ENCODE measurements at places on chromosomes 3 and 15. TPM values are rescaled to one million over a fixed set of nuclear protein-coding genes. Genes with fewer than 3 reads are reported as not detected.

SIDT1 gene
- polyA plus RNA-seq, result 0.32 TPM

CORO2B gene
- polyA plus RNA-seq, result 1.6 TPM

ZNF774 gene
- 2.1 TPM for polyA plus RNA-seq

SPATA12 gene
- polyA plus RNA-seq, result 0.91 TPM

EHD4 gene
- polyA plus RNA-seq, result 47.4 TPM

DNA sequence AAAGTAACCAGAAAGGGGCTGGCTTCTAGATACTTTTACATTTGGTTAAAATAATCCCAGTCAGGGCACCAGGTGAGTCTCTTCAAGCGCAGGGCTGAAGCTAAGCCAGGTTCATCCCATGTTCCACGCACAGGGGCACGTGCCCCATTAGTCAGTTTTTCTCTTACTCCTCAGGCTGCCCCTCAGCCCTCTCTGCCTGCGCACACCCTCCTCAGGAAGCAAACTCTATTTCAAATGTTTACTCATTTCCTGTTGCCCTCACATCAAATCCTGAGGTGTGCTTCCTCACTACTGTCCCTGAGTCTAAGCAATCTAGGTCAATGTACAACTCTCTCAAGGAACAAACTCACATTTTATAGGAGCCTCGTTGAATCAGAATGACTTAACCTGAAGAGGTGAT, 48.5 kb downstream of the THBS1 start:
- H3K27me3 ChIP-seq, result no peaks in the 10 kb centered on the region
- no peaks in the 10 kb centered on the region for H3K36me3 ChIP-seq
- H3K4me3 ChIP-seq, result no peak overlapping the region

DNA sequence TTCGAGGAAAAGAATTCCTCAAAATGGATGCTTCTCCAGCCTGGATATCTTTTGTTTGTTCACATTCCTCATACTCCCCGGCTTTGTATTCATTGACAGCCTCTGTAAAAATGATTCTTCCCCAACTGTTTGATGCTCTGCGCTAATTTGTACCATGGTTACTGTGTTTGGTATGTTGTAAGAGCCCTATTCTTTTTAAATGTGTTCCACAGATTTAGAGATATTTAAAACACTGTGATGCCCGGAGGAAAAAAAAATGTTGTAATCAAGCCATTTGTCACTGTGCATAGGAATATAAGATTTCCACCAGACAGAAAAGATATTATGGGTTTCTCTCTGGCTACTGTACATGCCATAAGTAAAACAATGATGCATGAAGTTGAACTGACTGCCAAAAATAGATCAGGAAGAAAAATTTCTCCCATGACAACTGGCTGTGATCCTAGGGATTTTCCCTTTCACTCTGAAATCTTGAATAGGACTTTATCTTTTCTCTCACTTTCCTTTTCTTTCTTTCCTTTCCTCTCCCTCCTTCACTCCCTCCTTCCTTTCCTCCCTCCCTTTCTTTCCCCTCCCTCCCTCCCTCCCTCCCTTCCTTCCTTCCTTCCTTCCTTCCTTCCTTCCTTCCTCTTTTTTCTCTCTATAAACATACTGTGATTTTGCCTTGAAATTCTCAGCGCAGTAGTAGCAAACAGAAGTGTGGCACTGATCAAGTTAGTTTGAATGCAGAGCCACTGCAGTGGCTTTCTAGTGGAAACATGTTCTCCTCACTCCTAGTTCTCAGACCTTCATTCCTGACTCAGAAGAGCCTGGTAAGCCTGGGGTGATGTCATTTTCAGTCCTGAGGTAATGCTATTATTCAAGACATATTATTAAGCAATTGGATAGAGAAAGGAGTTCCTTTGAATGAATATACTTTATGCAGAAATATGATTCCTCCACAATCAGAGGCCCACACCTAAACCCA, 254.9 kb upstream of the TBL1XR1 start:
- H3K27ac ChIP-seq, result no peak overlapping the region
- no peaks in the 10 kb centered on the region for H3K36me3 ChIP-seq
- no peaks in the 10 kb centered on the region for H3K27me3 ChIP-seq
- peak; percentile 87 for DNase-seq
- no peak overlapping the region for H3K4me3 ChIP-seq

- H3K4me1 ChIP-seq, result no peaks in the 10 kb centered on the region
- no peaks in the 10 kb centered on the region for H3K36me3 ChIP-seq
- no peak for DNase-seq
- H3K27me3 ChIP-seq, result no peaks in the 10 kb centered on the region
- no peak overlapping the region for H3K4me3 ChIP-seq
- no peak overlapping the region for H3K27ac ChIP-seq
Observed at GRCh38 chr3:175535351-175535750, 676.2 kb downstream of the NAALADL2 start.

DNA sequence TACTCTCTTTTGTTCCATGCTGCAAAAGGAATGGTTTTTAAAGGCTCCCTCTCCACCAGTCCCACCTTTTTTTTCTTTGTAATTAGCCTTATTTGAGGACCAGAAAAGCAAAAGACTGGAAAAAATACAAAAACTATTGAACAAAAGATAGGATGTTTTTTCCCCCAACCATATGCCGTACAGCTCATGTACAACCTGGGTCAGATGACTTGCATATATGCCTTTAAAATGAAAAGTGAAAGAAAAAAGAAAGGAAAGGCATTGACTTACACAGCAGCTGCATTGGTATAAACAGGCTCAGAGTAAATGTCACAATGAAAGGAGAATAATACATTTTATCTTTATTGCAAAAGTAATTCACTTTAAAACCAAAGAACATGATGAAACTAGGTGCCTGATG, 69.5 kb upstream of the CMC1 start:
- no peak overlapping the region for H3K27ac ChIP-seq
- peak; percentile 1 for DNase-seq
- H3K27me3 ChIP-seq, result no peaks in the 10 kb centered on the region
- H3K36me3 ChIP-seq, result no peaks in the 10 kb centered on the region
- no peak overlapping the region for H3K4me3 ChIP-seq

DNA sequence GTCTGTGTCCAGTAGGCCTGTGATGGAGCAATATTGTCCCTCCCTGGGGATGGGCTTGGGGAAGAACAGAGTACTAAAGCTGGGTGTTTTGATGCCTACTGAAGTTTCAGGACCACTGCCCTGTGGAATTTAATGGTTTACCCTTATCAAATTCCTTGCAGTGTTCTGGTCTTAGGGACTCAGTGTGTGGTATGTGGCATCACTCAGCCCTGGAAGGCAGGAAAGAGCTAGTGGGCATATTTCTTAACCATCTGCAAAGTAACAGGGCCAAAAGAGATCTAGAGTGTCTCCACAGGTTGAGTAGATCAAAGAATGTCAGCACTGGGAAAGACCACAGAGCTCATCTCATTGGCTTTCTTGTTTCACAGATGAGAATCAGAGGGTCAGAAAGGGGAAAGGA, 11.8 kb upstream of the SCN10A start:
- peaks cover 2% of the 10 kb centered on the region for H3K27me3 ChIP-seq
- no peak overlapping the region for H3K4me3 ChIP-seq
- H3K36me3 ChIP-seq, result no peaks in the 10 kb centered on the region
- H3K4me1 ChIP-seq, result no peaks in the 10 kb centered on the region
- no peak overlapping the region for H3K27ac ChIP-seq
- no peak for DNase-seq

GRCh38 chr15:68795298-68795848, 25.3 kb downstream of the ANP32A start:
- H3K36me3 ChIP-seq, result no peaks in the 10 kb centered on the region
- peak overlapping the region; percentile 44 for H3K27ac ChIP-seq
- DNase-seq, result peak; percentile 88
- H3K27me3 ChIP-seq, result no peaks in the 10 kb centered on the region
- peaks cover 74% of the 10 kb centered on the region for H3K4me1 ChIP-seq

DNA sequence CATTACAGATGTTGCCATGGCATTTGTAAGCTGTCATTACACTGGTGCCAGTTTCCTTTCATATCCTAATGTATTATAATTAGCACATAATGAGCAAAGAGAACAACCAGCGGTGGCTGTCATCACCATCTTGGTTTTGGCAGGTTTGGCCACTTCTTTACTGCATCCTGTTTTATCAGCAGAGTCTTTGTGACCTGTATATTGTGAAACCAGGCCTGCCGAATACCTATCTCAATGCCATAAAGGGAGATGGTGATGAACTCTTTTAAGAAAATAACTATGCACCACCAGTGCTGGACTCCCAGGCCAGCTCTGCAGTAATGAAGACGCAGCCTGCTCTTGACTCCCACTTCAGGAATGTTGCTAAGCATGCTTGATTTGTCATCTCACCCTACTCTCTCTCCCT, 458.1 kb upstream of the NR2F2 start:
- peak; percentile 64 for DNase-seq
- no peak overlapping the region for H3K27ac ChIP-seq
- no peaks in the 10 kb centered on the region for H3K27me3 ChIP-seq
- H3K36me3 ChIP-seq, result no peaks in the 10 kb centered on the region
- H3K4me3 ChIP-seq, result no peak overlapping the region

GRCh38 chr3:62229211-62229610, 144.1 kb downstream of the FEZF2 start:
- H3K27me3 ChIP-seq, result no peaks in the 10 kb centered on the region
- no peak overlapping the region for H3K27ac ChIP-seq
- H3K4me1 ChIP-seq, result peaks cover 8% of the 10 kb centered on the region

Data from cardiac muscle cell (in vitro differentiated cells and primary cell).